Parietal lobe (tissue), 2 donors: ENCODE measurements at places on chromosomes 2 and 18. TPM values are rescaled to one million over a fixed set of nuclear protein-coding genes. Genes with fewer than 3 reads are reported as not detected.

The RNF125 gene
- total RNA-seq: 1.9 TPM

The C2orf66 gene
- 1.3 TPM for total RNA-seq

The RNU2-63P gene
- total RNA-seq: not detected

The CCBE1 gene
- 57.6 TPM for total RNA-seq

The PTPRM gene
- 61.0 TPM for total RNA-seq

The SLC39A6 gene
- total RNA-seq: 200 TPM

The ALPI gene
- total RNA-seq: not detected

The IL1F10 gene
- not detected for total RNA-seq

The CENPA gene
- 1.3 TPM for total RNA-seq

The ARHGAP15 gene
- total RNA-seq: 19.4 TPM

The KIAA2012 gene
- total RNA-seq: 1.9 TPM

The HOXD12 gene
- total RNA-seq: not detected

The NDC80 gene
- total RNA-seq: 8.8 TPM

The MC2R gene
- total RNA-seq: not detected

The RBKS gene
- 2.5 TPM for total RNA-seq

The CIB4 gene
- not detected for total RNA-seq

The RND3 gene
- 152 TPM for total RNA-seq

The FAM110C gene
- total RNA-seq: 2.8 TPM

The ANKAR gene
- 45.1 TPM for total RNA-seq

The IL36G gene
- total RNA-seq: not detected

The CXCR4 gene
- total RNA-seq: 77.3 TPM

The TANC1 gene
- 16.0 TPM for total RNA-seq
